ENCODE measurements at places on chromosomes 5 and 9. TPM values are rescaled to one million over a fixed set of nuclear protein-coding genes. Genes with fewer than 3 reads are reported as not detected.

GRCh38 chr5:106171132-106171531, 1499.6 kb downstream of the EFNA5 start:
- no peak for DNase-seq

The IFNA13 gene
- not detected for total RNA-seq

- peak; percentile 47 for DNase-seq
Observed at GRCh38 chr9:99023831-99024230, 80.1 kb downstream of the COL15A1 start.

GRCh38 chr9:76425677-76426453, 31.6 kb upstream of the RFK start:
- DNase-seq, result no peak

The ARSK gene
- 7.0 TPM for total RNA-seq

- DNase-seq, result no peak
Observed at GRCh38 chr5:122121479-122122465, 7.6 kb upstream of the ZNF474 start.

The AJM1 gene
- 0.82 TPM for total RNA-seq

- peak; percentile 70 for DNase-seq
Observed at GRCh38 chr5:177133853-177134696, 502 bp downstream of the NSD1 start.

GRCh38 chr5:114418176-114419066, 56.6 kb downstream of the KCNN2 start:
- no peak for DNase-seq

DNA sequence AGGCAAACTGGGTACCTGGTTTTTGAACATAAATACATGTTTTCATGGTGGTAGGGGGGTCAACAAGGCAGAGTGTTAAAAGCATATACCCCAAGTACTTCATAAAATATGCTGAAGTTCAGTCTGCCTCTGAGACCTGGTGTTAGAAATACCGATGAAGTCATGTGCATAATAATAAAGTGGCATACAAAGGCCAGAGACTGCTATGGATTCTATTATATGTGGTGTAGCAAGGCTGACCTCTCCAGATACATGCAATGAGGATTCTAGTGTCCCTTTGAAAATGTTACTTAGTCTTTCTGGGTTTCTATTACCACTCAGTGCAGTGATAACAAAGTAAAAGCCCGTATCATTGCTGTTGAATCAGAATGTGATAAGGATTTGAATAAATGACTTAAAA, 487.5 kb upstream of the ZNF608 start:
- DNase-seq, result no peak

GRCh38 chr5:9124071-9124470, 421.8 kb downstream of the SEMA5A start:
- no peak for DNase-seq
